ENCODE measurements at places on chromosomes 4 and X.

GRCh38 chrX:103483720-103484119 lies 35.6 kb downstream of the RAB40A start:
- no peak for DNase-seq

DNA sequence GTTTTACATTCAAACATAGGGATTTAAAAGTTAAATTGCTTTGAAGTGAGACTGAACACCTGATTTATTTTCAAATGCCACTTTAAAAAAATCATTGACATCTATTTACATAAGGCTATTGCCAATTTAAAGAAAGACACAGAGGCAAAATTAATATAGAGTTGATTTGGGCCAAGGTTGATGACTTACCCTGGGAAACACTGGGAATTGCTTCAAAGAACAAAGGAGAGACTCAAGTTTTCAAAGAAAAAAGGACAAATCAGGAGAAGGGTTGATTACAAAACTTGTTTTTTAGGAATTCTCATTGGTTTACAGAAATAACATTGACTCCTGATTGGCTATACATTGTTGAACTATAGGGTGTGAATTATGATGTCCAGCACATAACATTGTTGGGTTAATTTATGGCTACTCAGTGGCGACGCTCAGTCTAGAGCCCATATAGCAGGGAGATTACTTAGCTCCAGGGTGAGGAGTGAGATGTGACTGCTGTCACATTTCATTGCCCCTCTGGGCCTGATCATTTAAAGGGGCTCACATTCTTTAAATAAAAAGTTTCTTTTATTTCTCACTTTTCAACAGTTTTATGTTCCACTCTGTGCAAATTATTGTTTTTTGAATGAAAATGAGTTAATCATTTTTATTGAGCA lies 184.6 kb downstream of the SPATA18 start:
- no peak for DNase-seq

- no peak for DNase-seq
Observed at GRCh38 chr4:183996868-183997267, 91.8 kb downstream of the STOX2 start.

DNA sequence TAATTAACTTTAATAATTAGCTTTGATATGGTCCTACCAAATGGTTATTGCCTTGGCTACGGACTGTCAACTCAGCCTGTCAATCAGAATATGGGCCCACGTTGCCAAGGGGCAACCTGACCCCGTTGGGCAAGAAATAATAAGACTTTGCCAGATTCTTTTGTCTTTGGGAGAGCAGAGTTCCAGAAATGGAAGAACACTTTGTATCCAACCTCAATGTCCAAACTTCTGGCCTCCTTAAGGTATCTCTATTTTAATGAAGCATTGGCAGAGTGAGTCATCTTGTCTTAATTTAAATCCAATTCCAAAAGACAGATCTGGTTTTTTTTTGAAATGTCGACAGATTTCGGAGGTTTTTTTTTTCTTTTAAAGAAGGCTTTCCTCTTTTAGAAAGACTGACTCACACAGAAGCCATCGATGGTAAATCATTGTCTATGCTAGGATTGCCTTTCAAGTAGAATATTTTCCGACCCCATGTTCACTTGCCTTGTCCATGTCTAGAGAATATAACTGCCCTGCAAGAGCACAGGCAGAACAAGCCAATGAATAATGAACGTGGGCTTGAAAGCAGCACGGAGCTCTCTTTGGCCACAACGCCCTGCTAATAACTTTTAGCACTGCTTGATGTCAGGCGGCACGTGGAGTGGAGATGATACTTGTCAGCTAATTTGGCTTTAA lies 190.3 kb upstream of the GATB start:
- no peak for DNase-seq

- no peak for DNase-seq
Observed at GRCh38 chr4:134911941-134912340, 710.4 kb upstream of the PABPC4L start.

DNA sequence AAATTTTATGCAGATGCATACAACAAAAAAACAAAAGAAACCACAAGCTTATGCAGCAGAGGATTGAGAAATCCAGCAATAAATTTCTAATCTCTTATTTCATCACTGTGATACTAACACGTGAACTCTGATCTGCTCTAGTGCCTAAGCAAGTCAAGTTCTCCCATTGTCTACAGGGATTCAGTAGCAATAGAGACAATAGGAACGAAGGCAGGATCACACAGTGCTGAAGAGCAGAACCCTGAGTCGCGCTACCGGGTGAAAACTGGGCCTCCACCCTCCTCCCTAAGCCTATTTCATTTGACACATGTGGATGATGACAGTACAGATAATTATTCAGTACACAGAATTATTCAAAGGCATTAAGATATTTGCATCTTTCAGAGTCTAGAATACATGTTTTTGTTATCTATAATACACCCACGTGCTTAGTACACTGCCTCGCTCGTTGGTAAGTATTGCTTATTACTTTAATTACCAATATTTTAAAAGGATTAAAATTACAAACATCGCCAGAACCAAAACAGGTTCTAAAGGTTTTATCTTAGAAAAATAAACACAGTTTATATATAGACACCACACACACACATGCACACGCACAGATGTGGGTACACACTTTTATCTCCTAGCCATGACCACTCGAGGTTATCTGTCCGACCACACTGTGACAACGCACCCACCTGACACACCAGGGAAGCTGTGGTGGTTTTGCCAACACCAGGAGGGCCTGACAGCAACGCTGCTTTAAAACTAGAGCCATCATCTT lies 60.1 kb downstream of the RFC1 start:
- no peak for DNase-seq

DNA sequence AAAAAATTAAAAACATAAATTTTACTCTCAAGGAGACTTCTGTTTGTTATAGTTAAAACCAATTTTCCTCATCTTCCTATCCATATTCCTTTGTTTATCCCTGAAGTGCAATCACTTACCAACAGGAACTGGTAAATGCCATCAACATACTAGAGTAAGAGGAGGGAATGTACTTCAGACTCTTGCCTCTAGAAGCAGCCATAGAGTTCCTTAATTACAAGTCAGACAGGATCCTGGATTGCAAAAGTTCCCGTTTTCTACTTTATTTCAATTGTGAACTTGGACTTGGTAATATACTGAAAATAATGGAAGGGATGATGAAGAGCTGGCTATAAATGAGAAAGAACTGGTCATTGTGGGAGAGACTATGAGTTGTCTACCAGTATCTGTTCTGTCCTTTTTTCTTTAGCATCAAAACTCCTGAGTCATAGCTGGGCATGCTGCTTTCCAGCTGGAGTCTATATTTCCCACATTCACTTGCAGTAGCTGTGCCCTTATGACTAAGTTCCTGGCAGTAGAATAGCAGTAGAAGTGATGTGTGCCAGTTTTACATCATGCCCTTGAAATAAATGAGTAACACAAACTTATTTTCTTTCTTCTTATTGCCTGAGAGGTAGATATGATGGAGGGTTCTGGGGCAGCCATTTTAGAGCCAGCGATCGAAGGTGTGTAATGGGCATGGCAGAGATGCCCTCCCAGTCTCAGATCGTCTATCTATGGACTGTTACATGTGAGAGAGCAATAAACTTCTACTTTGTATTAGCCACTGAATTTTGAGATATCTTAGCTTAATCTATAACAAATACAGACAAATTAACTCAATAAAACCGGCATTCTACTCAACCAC lies 26.8 kb upstream of the SPARCL1 start:
- DNase-seq = no peak

- no peak for DNase-seq
Observed at GRCh38 chrX:71629467-71629866, 11.2 kb upstream of the CXCR3 start.

- no peak for DNase-seq
Observed at GRCh38 chr4:80731436-80731835, 299.1 kb upstream of the BMP3 start.

- peak; percentile 19 for DNase-seq
Observed at GRCh38 chr4:68451246-68452211, 4.3 kb downstream of the TMPRSS11E start.

- no peak for DNase-seq
Observed at GRCh38 chr4:74202062-74202586, 44.2 kb downstream of the MTHFD2L start.

- DNase-seq = no peak
Observed at GRCh38 chr4:72326692-72327632, 242.1 kb downstream of the ADAMTS3 start.

DNA sequence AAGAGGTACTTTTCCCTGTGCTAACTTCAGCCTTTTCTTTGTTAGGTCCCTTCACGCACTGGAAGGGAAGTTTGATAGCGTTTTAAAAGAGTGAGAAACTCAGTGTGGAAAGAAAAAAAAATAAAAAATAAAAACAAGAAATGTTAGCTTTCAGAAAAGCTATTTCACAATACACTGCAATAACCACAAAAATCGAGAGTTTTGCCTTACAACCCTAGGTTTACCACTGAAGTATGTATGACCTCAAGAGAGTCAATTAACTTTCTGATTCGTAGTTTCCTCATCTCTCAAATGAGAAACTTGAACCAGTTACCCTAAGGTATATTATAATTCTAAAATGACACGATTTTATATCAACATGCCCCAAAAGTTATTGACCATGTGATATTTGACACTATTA lies 93.9 kb upstream of the JADE1 start:
- DNase-seq = no peak

- no peak for DNase-seq
Observed at GRCh38 chr4:63607169-63607872, 801.9 kb downstream of the TECRL start.

GRCh38 chrX:65607070-65607742 lies 60.2 kb upstream of the MSN start:
- peak; percentile 29 for DNase-seq
